ENCODE measurements at places on chromosomes 7 and 10. TPM values are rescaled to one million over a fixed set of nuclear protein-coding genes. Genes with fewer than 3 reads are reported as not detected.

Gene EBLN1
- polyA plus RNA-seq = not detected

Gene IL6
- 6.9 TPM for polyA plus RNA-seq

Gene NOLC1
- 43.1 TPM for polyA plus RNA-seq

DNA sequence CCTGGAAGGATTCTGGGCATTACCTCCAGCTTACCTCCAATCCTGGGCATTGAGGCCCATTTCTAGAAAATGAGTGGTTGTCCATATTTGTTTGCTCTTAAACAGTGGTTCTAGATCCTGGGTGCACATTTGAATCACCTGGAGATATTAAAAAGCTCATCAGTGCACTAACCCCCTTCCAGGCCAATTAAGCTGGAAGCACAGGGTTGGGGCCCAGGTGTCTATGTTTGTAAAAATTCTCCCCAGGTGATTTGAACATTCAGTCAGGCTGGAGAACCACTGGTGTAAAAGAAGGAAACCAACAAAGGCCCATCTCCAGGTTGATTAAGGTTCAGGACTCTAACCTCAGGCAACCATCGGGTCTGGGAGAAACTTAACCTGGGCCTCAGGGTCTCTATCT is 102.6 kb upstream of the NANOS1 start:
- DNase-seq = no peak

DNA sequence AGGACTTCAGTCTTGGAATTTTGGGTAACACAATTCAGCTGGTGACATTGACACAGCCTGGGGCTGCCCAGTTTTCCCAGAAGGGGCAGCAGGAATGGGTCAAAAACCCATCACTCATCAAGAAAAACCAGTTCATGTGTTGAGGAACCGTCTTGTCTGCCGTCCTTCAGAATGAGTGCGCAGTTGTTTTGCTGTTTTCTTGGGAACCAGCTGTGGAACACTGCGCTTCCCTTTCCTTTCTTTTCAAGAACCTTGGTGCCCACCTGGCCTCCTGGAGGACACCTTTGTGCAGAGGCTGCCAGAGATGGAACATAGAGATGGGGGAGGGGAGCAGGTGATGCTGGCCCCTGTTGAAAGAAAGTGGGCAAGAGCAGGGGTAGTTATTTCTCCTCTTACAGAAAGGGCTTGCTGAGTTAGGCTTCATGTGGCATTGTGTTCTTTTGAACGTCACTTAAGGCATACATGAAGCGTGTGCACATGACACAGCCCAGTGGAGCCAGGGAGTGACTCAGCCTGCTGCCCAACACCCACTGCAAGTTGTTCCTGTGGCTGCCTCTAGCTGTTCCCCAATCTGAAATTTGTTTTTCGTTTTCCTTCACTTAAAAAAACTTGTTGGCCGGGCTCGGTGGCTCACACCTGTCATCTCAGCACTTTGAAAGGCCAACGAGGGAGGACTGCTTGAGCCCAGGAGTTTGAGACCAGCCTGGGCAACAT is 87.4 kb upstream of the TNS3 start:
- no peak for DNase-seq

- DNase-seq = no peak
These were observed 49.4 kb downstream of the FRMPD2 start for GRCh38 chr10:48224979-48225560.

- DNase-seq = no peak
These were observed 369.9 kb downstream of the WDR11 start for GRCh38 chr10:121221072-121221471.
